ENCODE measurements at places on chromosomes 5 and 9. TPM values are rescaled to one million over a fixed set of nuclear protein-coding genes. Genes with fewer than 3 reads are reported as not detected.

The GABRA6 gene
- not detected for total RNA-seq

The NDUFAF2 gene
- total RNA-seq, result 76.3 TPM

The ALDH1A1 gene
- not detected for total RNA-seq

The NMUR2 gene
- total RNA-seq, result 0.13 TPM

The PALM2AKAP2 gene
- total RNA-seq, result 12.2 TPM

The OGN gene
- not detected for total RNA-seq

The TRPM3 gene
- 1.6 TPM for total RNA-seq

The PCDHGA2 gene
- 1.0 TPM for total RNA-seq

The DAP gene
- total RNA-seq, result 33.6 TPM

The PRSS3 gene
- total RNA-seq, result not detected

The GBGT1 gene
- total RNA-seq, result 17.6 TPM

The SLC36A3 gene
- total RNA-seq, result not detected

The IL7R gene
- 7.3 TPM for total RNA-seq

The RNF183 gene
- total RNA-seq, result not detected

The RABL6 gene
- 57.9 TPM for total RNA-seq

The HTR1A gene
- total RNA-seq, result not detected

The IL5 gene
- not detected for total RNA-seq

The RAD17 gene
- 25.7 TPM for total RNA-seq

The GAPVD1 gene
- total RNA-seq, result 43.2 TPM

The SPINK4 gene
- total RNA-seq, result not detected

The WNT8A gene
- not detected for total RNA-seq

The ZDHHC11B gene
- total RNA-seq, result 0.05 TPM

The LHX2 gene
- not detected for total RNA-seq

All from A375 (cell line).